ENCODE measurements at places on chromosomes 7 and 10. TPM values are rescaled to one million over a fixed set of nuclear protein-coding genes. Genes with fewer than 3 reads are reported as not detected.
A peak's percentile ranks its signal among the peaks of the same experiment; 100 is the strongest.

GRCh38 chr7:87810130-87810529 is 66.0 kb downstream of the SLC25A40 start:
- no peak for DNase-seq
- H3K27ac ChIP-seq, result no peak overlapping the region

DNA sequence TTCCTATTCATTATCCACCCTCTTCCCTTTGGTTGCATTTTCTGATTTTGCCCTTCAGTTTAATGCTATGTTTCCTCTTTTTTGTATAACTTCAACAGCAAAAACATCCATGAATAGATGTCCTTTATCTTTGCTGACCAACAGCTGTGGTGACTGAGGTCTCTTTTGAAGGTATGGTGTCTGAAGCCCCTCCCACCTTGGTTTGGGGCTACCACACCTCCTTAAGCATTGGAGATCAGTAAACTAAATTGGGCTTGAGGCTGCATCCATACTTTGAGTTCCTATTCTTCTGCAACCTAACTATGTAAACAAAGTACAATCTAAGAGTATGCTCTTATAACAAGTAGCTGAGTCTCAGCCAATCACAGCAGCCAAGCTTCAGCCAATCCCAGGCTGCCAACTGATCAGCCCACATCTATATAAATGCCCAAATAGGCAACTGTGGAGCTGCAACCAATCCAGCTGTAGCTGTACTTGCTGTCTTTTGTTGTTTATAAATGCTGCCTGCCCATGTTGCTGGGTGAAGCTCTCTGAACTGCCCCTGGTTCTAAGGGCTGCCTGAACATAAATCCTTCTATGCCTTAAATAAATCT is 69.4 kb upstream of the PDLIM1 start:
- no peaks in the 10 kb centered on the region for H3K4me1 ChIP-seq
- H3K36me3 ChIP-seq, result no peaks in the 10 kb centered on the region
- H3K27me3 ChIP-seq, result peaks cover 12% of the 10 kb centered on the region
- no peak overlapping the region for H3K27ac ChIP-seq

Gene WASL
- 12.0 TPM for total RNA-seq

DNA sequence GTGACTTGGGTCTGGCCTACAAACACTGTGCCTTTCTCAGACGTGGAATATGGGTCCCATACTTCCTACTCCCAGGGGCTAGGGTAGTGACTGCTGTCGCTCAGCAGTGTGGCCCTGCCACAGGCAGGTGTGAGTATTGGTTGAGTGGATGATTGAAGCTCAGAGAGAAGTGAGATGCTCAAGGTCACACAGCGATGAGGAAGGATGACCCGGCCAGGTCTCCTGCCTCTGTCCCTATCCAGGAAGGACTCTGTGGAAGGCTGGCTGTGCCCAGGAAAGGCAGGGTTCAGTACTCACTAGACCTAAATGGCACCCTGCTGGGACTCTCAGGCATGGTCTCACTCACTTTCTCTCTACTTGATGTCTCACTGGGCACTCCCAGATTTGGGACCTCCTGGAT is 2.8 kb downstream of the PRF1 start:
- H3K27ac ChIP-seq, result peak overlapping the region; percentile 34
- peak overlapping the region; percentile 99 for H3K4me3 ChIP-seq
- no peaks in the 10 kb centered on the region for H3K27me3 ChIP-seq
- no peak for DNase-seq
- peaks cover 53% of the 10 kb centered on the region for H3K4me1 ChIP-seq

DNA sequence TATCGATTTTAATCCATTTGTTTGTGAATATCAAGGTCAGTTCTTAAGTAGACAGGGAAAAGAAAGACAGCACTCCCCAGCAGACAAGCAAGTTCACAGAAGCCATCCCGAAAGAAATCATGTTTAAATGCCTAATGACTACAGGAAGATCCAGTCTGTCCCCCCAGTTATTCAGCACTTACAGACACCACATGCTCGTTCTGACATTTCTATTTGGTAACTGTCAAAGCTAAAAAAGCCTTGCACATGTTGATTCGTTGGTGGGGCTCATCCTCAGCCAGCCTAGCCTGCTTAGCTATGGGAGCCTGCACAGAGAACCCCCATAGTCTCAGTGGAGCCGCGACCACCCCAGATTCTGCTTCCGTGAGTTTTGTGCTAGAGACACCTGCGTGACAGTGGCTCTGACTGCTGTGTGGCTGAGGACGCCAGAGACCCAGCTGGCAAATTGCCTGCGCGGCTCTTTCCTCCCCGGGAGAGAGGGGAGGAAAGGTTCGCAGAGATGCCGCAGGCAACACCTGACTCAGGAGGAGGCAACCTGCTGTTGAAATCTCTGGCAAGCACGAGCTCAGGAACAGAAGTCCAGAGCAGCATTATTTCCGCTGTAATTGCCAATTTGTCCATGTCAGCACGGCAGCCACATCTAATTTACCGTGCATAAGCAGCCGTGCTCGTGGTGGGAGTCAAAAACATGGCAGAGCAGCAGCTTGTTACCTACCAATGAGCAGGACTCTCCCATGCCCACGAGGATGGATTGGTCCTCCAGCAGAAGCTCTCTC is 194.2 kb downstream of the GPAM start:
- H3K27me3 ChIP-seq, result peaks cover 3% of the 10 kb centered on the region
- H3K4me3 ChIP-seq, result no peak overlapping the region
- no peaks in the 10 kb centered on the region for H3K36me3 ChIP-seq
- no peak for DNase-seq
- no peaks in the 10 kb centered on the region for H3K4me1 ChIP-seq

DNA sequence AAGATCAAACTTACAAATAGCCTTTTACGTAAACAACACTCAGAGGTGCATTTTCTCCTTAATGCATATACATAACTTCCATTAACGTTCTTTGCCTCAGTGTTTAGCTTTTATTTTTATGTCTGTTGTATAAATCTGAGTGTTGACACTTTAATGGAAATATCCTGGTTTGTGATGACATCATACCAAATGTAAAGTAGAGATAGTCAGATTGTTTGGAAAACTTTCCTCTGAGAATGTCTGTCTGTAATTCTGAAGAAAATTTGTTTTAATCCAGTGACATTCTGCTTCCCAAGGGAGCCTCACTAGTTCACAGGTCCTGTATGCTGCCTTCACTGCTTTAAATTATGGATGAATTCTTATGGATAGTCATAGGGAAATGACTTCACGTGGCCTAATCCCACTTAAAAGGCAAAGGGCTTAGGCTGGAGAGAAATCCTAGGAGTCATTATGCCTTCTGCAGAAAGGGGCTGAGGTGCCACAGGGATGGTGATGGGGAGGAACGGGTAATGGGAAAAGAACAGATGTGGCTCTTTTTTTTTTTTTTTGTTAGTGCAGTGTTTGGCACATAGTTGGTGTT is 93.2 kb downstream of the DNAJB9 start:
- no peaks in the 10 kb centered on the region for H3K4me1 ChIP-seq
- no peak for DNase-seq
- H3K27ac ChIP-seq, result no peak overlapping the region

DNA sequence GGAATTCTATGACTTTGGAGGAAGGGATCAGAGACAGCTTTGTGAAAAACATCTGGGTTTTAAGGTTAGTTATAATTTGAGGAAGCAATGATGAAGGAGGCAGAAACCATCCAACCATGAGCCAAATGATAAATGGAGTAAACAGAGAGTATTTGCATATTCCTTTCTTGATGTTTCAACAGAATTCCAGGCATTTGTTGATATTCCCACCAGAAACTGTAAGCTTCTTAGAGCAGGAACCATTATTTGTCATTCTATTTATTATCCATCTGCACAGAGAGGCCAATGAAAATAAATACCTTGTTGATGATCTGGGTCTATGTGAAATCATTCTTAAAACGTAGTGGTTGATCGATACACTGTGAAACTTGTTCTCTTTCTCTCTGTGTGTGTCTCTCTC is 715.3 kb downstream of the INHBA start:
- no peaks in the 10 kb centered on the region for H3K27me3 ChIP-seq
- no peak overlapping the region for H3K4me3 ChIP-seq
- no peak for DNase-seq

Gene TUBAL3
- total RNA-seq, result not detected

- H3K27me3 ChIP-seq, result peaks cover 15% of the 10 kb centered on the region
- no peak overlapping the region for H3K27ac ChIP-seq
- H3K36me3 ChIP-seq, result no peaks in the 10 kb centered on the region
- no peaks in the 10 kb centered on the region for H3K4me1 ChIP-seq
Observed at GRCh38 chr7:156374335-156374734, 266.2 kb upstream of the RNF32 start.

DNA sequence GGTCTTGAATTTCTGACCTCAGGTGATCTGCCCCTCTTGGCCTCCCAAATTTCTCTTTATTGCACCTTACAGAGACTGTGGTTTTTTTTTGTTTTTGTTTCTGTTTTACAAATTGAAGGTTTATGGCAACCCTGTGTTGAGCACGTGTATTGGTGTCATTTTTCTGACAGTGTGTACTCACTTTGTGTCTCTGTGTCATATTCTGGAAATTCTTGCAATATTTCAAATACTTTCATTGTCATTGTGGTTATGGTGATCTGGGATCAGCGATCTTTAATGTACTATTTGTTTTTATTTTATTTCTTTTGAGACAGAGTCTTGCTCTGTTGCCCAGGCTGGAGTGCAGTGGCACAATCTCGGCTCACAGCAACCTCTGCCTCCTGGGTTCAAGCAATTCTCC is 89.8 kb downstream of the PRTFDC1 start:
- peaks cover 29% of the 10 kb centered on the region for H3K4me1 ChIP-seq
- H3K4me3 ChIP-seq, result no peak overlapping the region
- H3K27me3 ChIP-seq, result peaks cover 3% of the 10 kb centered on the region
- DNase-seq, result no peak
- peaks cover 2% of the 10 kb centered on the region for H3K36me3 ChIP-seq

DNA sequence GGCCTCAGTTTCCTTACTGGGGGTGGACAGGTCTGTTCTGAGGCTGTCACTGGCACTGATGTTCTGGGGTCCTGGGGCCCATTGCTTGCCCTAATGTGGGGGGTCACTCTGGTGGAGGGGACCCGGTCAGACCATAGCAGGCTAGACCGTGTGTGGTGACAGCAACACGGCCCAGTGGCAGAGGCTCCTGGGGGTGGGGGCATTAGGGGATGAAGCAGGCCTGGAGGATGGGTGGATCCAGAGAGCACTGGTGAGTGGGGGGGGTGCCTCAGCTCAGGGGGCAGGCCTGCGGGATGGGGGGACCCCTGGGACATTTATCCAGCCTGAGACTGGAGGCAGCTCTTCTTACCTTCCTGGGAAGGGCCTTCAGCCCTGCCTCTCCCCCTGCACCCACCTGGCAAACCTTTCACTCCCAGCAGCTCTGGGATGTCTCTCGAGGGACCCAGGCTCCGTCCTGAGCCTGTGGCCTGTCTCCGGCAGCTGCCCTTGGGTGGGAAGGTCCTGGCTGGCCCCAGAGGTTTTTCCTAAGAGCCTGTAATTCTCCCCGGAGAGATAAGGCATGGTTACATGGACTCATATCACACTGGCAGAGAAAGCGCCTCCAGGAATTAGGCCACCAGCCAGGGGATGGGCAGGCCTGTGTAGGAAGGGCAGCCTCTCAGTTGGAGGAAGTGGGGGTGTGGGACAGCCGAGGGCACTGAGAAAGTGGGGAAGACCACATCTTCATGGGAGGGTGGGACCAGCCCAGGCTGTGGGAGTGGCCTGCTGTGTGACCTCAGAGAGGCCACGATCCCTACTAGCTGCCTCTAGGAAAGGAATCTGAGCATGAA is 147.7 kb downstream of the UBE2H start:
- no peak overlapping the region for H3K27ac ChIP-seq
- H3K36me3 ChIP-seq, result no peaks in the 10 kb centered on the region
- H3K4me3 ChIP-seq, result no peak overlapping the region
- DNase-seq, result no peak

Gene BLNK
- 0.44 TPM for total RNA-seq

Gene OR6B1
- total RNA-seq, result not detected

- H3K27ac ChIP-seq, result peak overlapping the region; percentile 44
- H3K4me1 ChIP-seq, result peaks cover 30% of the 10 kb centered on the region
- peaks cover 3% of the 10 kb centered on the region for H3K36me3 ChIP-seq
- H3K4me3 ChIP-seq, result peak overlapping the region; percentile 3
Observed at GRCh38 chr10:46270086-46270811, 16.5 kb upstream of the ANTXRL start.

DNA sequence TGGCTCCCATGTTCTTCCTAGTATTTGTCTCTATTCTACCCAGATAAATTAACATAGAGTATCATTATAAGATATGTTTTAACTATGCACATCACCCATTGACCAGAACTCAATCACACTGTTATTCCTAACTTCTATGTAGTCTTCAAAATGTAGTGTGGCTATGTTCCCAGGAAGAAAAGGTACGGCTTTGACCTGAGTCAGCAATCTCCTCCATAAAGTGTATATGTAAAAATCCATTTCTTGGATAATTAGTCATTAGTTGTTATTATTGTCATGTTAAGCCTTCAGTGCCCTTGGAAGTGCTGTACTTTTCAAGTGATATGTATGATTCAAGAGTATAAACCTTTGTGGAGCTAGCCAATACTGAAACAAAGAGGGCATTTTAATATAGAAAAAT is 444.0 kb upstream of the ZWINT start:
- H3K4me1 ChIP-seq, result no peaks in the 10 kb centered on the region
- no peak overlapping the region for H3K27ac ChIP-seq
- no peaks in the 10 kb centered on the region for H3K36me3 ChIP-seq

Gene SFTPD
- not detected for total RNA-seq

DNA sequence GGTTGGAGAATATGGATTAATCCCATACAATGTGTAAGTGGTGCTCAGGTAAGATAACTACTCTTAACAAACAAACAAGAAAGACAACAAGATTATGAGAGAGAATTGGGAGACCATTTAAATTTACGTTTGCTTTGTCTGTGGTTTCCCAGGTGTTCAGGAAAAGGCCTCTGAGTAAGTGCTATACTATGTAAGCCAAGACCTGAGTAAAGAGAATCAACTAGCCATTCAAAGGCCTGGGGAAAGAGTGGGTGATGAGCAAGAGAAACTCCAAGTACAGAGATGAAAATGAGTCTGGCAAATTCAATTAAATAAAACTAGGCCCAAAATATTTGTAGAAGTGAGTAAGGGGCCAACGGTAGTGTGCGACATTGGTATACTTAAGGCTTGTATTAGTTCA is 9.9 kb downstream of the CSTF2T start:
- H3K36me3 ChIP-seq, result peaks cover 2% of the 10 kb centered on the region
- no peaks in the 10 kb centered on the region for H3K4me1 ChIP-seq
- no peak overlapping the region for H3K4me3 ChIP-seq
- no peak for DNase-seq

- no peak for DNase-seq
- H3K4me1 ChIP-seq, result no peaks in the 10 kb centered on the region
- H3K27me3 ChIP-seq, result peaks cover 6% of the 10 kb centered on the region
- H3K27ac ChIP-seq, result no peak overlapping the region
Observed at GRCh38 chr7:3551536-3551935, 250.5 kb downstream of the SDK1 start.

DNA sequence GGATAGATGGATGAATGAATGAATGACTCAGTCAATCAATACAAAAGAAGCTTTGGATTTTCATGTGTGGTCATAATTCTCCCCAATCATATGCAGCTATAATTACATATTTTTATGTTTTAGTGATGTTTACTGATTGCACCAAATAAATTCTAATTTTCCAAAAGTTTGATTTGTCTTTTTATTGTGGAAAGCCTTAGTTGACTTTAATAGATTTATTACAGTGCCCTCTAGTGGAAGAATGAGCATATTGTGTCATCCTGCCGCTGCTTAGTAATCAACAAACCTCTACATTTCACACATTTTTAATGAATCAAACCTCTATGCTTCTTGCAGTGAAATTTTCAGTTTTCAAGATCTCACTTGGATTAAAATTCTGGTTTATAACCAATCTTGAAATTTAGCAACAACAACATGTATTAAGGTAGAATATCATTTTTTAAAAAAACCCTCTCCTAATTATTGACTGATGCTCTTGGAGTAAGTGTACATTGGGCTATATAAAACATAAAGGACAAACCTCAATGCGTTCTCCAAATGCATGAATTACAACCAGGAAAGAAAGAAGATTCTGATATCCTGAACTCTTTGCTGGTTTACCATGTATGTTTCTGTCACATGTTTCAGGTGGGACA is 55.6 kb upstream of the PNLIP start:
- H3K4me1 ChIP-seq, result no peaks in the 10 kb centered on the region
- H3K27me3 ChIP-seq, result no peaks in the 10 kb centered on the region
- H3K27ac ChIP-seq, result no peak overlapping the region

All from activated naive CD8-positive, alpha-beta T cell treated with anti-CD3 and anti-CD28 coated beads, Interleukin-2, amount 10 ng/mL, durations not matched to agents 7 days and 5 days (primary cell).